ENCODE measurements at places on chromosomes 5 and 9.
A peak's percentile ranks its signal among the peaks of the same experiment; 100 is the strongest.

- DNase-seq = no peak
Observed at GRCh38 chr5:170474489-170475274, 29.1 kb upstream of the KCNIP1 start.

- no peak for DNase-seq
Observed at GRCh38 chr9:128895556-128895955, 13.6 kb downstream of the LRRC8A start.

DNA sequence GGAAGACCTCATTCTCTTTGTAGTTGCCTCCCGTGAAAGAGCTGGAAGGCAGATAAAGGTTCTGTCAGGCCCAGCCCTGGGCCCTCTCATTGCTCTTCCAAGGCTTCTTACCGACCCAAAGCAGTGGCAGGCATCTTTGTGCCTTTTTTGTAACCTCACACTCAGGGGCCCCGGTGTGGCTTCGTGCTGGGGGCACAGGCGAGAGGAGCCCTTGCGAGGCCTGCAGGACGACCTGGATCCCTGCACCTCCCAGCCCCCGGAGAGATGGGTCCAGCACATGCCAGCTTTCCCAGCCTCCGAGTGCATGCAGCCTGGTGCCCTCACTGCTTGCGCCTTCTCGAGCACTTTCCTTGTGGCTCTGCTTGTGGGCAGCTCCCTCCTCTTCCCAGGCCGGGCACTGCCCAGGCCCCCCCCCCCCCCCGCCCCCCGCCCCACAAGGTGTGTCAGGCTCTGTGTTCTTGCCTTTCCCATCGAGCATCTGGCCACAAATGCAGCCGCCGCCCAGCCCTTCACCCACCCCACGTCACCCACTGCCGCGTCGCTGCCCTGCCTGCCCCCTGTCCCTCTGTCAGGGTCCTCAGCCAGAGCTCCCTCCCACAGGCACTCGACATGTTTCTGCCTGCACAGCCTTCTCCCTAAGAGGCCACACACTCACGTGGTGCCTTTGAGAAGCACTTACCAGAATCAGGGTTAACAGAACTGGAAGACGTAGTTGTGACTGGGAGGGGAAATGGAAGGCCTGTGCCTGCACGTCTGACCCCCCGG is 63.7 kb upstream of the CACNA1B start:
- no peak for DNase-seq

DNA sequence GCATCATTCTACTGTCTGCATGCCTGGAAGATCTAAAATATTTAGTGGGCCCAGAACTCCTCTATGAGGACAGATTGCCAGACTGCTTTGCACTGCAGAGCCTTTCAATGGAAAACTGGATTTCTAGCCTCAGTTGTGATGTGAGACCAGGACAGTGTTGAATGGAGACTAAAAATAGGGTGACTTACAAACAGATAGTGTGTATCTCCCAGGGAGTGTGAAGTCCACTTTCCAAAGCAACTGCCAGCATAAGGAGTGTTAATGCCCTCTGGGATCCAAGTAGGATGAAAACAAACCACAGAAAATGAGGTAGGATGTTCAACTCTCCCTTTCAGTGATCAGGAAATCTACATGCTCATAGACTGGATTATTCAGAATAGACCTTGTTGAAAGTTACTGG is 119.5 kb downstream of the GRIA1 start:
- no peak for DNase-seq

- DNase-seq = no peak
Observed at GRCh38 chr9:87816036-87816435, 66.6 kb upstream of the SPATA31E1 start.

DNA sequence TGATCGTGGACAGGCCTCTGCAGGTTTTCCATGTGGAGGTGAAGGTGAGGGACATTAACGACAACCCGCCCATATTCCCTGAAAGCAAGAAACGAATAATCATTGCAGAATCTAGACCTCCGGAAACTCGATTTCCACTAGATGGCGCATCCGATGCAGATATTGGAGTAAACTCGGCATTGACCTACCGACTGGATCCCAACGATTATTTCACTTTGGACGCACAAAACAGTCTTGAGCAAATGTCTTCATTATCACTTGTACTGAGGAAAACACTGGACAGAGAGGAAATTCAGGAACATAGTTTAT is 621 bp downstream of the PCDHA13 start:
- DNase-seq = no peak

DNA sequence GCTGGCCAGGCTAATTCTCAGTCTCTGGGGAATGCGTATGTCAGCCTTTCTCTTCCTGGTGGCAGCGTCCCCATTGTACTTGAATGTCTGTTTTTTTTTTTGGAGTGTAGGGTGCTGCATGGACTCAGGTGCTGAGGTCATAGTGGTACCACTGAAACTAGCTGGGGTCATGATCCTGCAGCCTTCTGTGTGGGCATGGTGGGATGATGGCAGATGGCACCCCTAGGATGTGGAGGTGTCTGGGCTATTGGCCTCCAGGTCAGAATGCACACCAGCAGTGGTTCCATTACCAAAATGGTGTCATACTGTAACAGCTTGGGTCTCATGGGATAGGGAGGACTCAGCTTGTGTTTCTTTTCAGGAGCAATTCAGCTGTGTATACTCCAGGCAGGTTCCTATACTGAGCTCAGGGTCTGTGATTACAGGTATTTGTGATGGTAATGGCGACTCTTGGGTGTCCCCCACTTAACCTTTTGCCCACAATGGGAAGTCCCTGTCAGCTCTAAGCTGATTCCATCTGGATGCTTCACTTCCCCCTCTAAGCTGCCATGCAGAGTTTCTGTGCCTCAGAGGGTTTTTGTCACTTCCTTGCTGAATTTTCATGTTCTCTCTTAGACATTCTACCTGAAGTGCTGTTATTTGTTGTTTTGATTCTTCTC is 17.9 kb downstream of the HSD17B4 start:
- no peak for DNase-seq

DNA sequence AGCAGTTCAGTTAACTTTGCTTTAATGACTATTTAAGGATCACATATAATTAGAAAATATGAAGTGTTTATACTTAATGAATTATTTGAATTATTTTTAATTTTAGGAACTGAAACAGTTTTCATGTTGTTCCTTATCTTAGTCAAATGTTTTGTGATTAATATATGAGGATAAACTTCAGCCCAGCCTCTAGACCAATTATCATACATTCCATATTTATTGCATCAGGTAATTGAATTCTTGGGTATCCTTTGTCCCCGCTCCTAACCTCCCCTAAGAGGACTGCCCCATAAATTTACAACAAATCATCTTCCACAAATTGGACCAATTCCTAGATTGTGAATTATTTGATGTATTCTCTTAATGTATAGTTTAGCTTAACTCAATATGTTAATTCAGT is 74.8 kb downstream of the ZNF622 start:
- DNase-seq = no peak

GRCh38 chr5:124745928-124746915 is at the start of gene ZNF608:
ZNF608 (minus strand) TSS chr5:124746639; CDS start chr5:124744989, 1,650 bp downstream.
- peak; percentile 87 for DNase-seq

DNA sequence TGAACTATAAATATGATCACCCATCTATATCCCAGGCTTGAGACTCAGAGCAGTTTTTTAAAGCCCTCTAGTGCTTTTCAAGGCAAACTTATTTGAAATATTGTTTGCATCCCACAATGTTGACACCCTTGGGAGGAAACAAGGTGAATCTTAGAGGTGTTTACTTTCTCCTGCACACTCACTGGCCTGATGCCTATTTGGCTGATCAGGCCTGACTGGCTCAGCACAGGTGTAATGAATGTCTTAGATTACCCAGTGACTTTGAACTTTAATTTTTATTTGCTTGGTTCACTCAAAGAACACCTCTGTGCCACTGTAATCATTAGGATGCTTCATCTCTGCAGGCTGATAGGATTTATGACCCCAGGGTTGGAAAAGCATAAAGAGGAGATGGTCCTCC is 158.3 kb downstream of the KCTD16 start:
- DNase-seq = no peak

- DNase-seq = no peak
Observed at GRCh38 chr5:159263569-159263905, 447 bp downstream of the UBLCP1 start.

DNA sequence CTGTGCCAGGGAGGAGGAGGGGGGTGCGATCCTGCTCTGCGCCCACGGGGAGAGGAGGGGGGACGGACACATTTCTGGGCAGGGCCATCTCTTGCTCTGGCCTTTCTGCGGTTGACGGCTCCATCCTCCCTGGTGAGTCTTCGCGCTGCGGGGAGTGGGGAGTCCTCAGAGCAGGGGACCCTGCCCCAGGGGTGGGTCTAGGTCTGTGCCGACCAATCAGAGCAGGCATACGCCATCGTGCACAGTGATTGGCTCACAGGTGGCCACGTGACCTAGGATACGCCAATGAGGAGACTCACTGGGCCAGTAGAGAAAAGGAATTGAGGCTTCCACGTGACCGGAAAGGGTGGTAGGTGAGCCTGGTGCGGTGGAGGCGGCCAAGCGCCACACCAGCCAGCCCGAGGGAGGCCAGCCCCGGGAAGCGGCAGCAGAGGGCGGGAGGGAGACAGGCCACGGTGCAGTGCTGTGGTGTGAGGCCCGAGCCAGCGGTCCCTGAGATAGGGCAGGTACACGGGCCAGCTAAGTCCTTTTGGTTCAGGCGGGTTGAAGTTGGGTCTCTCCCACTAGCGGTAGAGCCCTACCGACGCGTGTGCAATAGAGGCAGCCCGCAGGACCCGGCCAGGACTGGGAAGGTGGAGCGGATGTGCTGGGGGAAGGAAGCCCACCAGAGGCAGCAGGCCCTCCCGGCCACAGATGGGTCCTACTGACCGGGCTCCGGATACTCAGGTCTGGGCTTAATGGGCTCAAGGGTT is 65.2 kb upstream of the RNF130 start:
- DNase-seq = no peak

DNA sequence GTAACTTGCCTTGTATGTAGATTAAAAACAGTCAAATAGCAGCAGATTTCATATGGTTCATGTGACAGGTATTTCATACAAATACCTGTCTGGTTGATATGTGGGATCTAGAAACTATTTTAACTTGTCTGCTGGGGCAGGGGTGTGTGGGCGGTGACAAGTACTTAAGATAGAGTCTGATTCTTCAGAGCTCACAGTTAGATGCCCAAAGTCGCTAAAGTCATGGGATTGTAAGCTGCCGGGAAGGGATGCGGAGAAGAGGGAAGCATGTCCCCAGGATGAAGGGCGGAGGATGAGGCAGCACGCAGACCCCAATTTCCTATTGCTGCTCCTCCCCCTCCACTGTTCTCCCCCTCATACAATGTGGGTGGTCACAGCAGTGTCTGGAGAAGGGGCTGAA is 13.3 kb downstream of the ANXA6 start:
- DNase-seq = no peak

- DNase-seq = no peak
Observed at GRCh38 chr5:54754420-54754819, 231.0 kb downstream of the ESM1 start.

Data from M059J (cell line).